Left renal pelvis (tissue), 4 donors: ENCODE measurements at places on chromosomes 4 and X. TPM values are rescaled to one million over a fixed set of nuclear protein-coding genes. Genes with fewer than 3 reads are reported as not detected.

Gene DMP1
- polyA plus RNA-seq: not detected

Gene TMPRSS11F
- not detected for polyA plus RNA-seq

Gene VSIG4
- 5.7 TPM for polyA plus RNA-seq

Gene COL25A1
- polyA plus RNA-seq: 12.5 TPM

Gene TAF7L
- polyA plus RNA-seq: 0.63 TPM

Gene GLUD2
- 5.1 TPM for polyA plus RNA-seq

Gene TCEAL2
- polyA plus RNA-seq: 26.3 TPM

Gene CDS1
- polyA plus RNA-seq: 3.2 TPM

Gene FRG2
- polyA plus RNA-seq: not detected

Gene STPG2
- 0.57 TPM for polyA plus RNA-seq

Gene CLTRN
- polyA plus RNA-seq: 0.81 TPM

Gene ASB12
- polyA plus RNA-seq: 0.63 TPM

Gene RFC1
- polyA plus RNA-seq: 72.5 TPM

Gene ARHGAP6
- polyA plus RNA-seq: 10.1 TPM

Gene PDZD4
- polyA plus RNA-seq: 13.7 TPM

DNA sequence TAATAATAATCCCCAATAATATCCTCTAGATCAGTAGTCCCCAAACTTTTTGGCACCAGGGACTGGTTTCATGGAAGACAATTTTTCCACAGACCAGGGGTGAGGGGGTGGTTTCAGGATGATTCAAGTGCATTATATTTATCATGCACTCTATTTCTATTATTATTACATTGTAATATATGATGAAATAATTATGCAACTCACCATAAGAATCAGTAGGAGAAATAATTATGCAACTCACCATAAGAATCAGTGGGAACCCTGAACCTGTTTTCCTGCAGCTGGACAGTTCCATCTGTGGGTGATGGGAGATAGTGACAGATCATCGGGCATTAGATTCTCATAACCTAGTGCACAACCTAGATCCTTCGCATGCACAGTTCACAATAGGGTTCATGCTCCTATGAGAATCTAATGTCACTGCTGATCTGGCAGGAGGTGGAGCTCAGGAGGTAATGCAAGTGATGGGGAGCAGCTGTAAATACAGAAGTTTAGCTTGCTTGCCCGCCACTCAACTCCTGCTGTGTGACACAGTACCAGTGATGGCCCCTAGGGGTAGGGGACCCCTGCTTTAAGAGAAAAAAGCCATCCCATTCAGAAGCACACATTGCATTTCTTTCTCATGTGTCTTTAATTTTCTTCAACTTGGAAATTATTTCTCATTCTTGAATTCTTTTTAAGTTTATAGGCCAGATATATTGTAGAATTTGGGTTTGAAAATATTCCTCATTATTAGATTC is 16.0 kb upstream of the SH3RF1 start:
- no peak for DNase-seq

GRCh38 chr4:145907390-145907789 is 31.2 kb downstream of the ZNF827 start:
- no peak for DNase-seq

DNA sequence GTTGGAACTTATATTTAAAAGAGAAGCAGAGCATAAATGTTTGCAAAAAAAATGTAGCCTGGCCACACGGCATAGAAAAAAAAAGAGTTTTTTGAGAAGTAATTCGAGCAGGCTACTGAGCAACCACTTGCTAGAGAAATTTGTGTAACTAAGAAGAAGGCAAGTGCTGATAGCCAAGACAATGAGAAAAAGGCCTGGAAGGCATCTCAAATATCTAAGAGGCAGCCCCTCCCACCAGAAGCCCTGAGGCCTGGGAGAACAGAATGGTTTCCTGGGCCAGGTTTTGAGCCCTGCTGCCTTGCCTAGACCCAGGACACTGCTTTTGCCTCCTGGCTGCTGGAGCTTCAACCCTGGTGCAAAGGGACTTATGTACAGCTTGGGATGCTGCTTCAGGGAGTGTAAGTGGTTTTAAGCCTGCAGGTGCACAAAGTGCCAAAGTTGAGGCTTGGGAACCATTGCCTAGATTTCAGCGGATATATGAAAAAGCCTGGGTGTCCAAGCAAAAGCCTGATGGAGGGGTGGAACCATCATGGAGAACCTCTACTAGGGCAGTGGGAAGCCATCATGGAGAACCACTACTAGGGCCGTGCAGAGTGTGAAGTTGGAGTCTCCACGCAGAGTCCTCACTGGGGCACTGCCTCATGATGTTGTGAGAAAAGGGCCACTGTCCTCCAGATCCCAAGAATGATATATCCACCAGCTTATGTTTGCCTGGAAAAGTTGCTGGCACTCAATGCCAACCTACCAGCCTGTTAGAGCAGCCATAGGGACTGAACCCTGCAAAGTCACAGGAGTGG is 9.7 kb downstream of the TECRL start:
- DNase-seq: no peak

GRCh38 chr4:96407225-96407624 is 567.3 kb downstream of the PDHA2 start:
- no peak for DNase-seq

DNA sequence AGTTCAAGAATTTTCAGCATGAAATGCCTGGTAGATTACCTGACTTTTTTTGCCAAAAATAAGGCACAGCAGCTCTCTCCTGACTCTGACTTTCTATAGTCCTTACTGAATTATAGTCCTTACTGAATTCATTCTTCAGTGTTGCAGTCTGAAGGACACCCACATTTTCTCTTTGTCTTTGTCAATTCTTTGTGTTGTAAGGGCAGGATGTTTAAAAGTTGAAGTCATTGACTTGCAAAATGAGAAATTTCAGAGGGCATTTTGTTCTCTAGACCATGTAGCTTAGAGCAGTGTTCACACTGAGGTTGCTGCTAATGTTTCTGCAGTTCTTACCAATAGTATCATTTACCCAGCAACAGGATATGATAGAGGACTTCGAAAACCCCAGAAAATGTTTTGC is 168.0 kb downstream of the SOWAHB start:
- DNase-seq: no peak

- no peak for DNase-seq
Observed at GRCh38 chr4:180581061-180581460, 1662.1 kb upstream of the TENM3 start.

DNA sequence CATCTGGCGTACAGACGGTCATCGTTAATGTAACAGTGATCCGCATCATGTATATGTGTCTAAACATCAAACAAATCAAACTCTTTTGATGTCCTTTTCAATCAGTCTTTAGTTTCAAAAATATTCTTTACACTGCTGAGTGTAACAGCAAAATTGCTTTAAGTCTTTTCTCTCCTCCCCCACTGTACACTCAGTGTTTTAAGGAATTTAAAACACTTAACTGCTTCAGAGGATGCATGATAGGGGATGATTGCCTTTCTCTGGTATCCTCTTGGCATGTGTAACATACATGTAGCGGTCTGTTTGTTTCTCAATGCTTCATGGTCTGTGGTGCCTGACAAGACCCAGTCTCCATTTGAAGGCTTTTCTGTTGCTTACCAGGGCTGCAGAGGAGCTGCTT is 41.6 kb downstream of the LIMCH1 start:
- DNase-seq: no peak

DNA sequence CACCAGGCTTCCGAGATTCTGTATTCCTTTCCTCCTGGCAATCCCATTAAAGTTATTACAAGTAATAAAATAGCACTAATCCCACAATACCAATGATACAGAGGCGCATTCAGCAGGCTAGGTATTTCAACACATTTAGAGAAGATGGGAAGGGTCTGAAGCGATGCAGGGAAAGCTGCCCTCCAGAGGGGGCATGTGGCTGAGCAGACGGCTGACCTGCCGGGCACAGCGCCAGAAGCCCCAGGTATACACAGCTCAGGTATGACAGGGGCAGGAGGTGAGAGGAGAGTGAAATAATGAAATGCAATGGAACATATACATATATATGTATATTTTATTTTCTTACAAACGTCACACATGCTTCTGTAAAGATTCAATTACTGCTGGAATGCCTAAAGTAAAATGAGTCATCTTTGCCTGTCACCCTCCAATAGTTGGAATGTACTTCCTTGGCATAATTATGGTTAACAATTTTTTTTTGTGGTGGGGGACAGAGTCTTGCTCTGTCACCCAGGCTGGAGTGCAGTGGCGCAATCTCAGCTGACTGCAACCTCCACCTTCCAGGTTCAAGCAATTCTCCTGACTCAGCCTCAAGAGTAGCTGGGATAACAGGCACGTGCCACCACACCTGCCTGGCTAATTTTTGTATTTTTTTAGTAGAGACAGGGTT is 21.3 kb upstream of the CDKN2AIP start:
- no peak for DNase-seq

DNA sequence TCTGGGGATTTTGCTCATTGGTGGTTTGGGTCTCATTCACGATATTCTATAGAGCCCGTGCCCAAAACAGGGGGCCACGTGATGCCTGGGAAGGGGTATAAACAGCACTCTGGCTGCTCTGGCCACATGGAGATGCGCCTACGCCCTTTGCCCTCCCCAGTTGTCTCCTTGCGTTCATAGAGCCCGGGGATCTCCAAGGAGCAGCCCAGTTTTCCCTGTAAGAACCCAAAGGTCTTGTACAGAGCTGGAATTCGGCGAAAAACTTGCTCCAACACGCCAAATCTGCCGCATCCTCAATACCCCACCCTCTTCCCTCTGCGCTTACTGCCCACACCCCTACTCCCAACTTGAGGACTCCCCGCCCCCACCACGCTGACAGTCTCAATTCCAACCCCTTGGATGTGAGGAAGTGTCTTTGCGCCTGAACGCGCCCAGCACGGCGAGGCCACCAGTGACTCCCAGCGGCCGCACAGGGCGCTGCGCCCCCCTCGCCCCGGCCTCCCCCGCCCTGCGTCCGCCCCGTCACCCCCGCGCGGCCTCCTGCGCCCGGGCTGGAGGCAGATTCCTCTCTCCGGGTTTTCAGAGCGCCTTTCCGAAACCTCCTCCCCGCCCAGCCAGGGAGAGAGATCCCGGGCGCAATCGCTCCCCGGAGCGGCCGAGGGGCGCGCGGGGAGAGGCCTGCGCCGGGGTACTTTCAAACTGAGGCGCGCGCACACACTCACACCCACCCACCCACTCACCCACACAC is at the start of gene NHS:
Gene NHS, plus strand, starts transcription at position 582 of the 748 bp plus-strand sequence. CDS start 558 bp downstream, outside the sequence.
- no peak for DNase-seq

- DNase-seq: no peak
Observed at GRCh38 chr4:151930372-151930771, 169.6 kb upstream of the GATB start.

DNA sequence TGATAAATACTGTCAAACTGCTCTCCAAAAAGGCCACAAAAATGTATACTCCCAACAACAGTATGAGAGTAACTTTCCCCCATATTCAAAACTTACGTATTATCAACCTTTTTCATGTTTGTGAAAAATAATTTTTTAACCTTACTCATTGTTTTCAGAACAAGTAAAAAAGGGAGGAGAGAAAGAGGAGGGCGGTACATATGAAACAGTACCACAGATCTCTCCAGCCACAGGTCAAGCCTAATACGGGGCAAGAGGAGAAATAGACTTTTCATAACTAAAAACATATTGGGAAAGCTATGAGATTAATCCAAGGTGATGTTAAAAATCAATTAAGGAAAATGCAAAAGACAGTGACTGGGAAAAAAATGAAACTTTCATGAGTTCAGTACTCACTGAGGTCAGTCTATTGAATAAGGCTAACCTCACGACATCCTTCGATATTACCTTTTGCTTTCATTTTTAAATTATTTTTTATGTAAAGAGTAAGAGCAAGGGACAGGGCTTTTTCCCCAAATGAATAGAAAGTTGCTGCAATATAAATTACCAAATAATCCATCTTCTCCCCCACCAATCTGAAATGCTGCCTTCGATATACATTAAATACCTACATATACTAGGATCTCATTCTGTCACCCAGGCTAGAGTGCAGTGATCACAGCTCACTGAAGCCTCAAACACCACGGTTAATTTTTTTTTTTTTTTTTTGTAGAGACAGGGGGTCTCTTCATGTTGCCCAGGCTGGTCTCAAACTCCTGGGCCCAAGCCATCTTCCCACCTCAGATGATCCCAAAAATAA is 25.3 kb downstream of the FBXW7 start:
- no peak for DNase-seq

DNA sequence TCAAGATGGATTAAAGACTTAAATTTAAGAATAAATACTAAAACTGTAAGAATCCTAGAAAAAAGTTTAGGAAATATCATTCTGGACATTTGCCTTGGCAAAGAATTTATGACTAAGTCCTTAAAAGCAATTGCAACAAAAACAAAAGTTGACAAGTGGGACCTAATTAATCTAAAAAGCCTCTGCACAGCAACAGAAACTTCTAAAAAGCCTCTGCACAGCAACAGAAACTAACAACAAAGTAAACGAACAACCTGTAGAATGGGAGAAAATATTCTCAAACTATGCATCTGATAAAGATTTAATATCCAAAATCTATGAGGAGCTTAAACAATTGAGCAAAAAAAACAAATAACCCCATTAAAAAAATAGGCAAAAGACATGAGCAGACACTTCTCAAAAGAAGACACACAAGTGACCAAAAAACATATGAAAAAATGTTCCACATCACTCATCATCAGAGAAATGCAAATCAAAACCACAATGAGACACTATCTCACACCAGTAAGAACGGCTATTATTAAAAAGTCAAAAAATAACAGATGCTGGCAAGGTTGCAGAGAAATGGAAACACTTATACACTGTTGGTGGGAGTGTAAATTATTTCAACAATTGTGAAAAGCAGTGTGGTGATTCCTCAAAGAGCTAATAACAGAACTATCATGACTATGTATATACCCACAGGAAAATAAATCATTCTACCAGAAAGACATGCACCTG is 5.5 kb upstream of the OPRPN start:
- no peak for DNase-seq

DNA sequence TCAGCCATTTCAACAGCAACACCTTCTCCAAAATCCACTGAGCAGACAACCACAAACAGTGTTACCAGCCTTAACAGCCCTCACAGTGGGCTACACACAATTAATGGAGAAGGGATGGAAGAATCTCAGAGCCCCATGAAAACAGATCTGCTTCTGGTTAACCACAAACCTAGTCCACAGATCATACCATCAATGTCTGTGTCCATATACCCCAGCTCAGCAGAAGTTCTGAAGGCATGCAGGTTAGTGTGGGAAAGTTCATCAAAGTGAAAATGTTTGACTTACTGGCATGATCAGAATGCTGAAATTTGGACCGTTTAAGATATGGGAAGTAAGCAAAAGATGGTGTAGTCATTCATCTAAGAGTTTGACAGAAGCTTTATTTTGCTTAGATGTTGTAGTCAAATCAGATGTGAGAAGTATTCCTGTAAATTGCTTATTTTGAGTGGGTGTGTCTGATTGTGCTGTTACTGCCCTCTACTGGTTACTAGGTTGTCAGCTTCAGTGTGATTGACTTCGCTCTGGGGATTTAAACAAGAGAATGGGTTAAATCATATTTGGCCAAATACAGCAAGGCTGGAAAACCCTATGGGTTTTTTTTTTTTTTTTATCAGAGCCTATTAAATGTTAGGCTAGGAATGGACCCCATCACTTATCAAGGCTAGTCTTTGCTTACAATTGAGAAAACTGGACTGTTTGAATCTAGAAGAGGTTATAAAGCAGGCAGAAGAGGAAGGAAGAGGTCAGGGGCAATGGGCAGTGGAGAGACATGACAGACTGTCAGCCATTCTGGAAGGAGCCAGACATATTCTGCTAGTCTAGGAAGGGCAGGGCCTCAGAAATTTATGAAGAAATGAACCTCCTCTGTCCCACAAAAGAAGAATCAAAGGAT is 130.3 kb downstream of the DIPK2B start:
- DNase-seq: peak; percentile 12
